ENCODE measurements at places on chromosomes 16 and 17. TPM values are rescaled to one million over a fixed set of nuclear protein-coding genes. Genes with fewer than 3 reads are reported as not detected.

DNA sequence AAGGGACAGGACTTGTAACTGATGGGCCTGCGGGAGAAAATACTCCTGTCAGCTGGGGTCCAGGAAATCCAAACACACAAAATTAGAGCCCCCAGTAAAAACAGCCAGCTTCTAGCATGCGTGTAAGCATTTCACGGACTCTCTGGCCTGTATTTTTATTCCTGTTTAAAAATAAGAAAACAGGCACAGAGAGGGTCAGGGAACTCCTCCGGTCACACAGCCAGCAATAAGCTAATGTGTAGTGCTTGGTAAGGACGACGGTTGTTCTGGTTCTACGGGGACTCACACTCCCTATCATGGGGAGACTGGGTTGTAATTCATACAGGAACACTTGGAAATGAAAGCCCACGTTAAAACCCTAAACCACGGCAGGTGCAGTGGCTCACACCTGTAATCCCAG lies 1.5 kb upstream of the TCF25 start:
- no peak for DNase-seq

Gene NOG
- 0.84 TPM for total RNA-seq

GRCh38 chr17:49822829-49823228 lies 25.0 kb downstream of the TAC4 start:
- no peak for DNase-seq

Gene C16orf74
- total RNA-seq: not detected

GRCh38 chr16:65373097-65373496 lies 251.2 kb upstream of the CDH11 start:
- DNase-seq: no peak

DNA sequence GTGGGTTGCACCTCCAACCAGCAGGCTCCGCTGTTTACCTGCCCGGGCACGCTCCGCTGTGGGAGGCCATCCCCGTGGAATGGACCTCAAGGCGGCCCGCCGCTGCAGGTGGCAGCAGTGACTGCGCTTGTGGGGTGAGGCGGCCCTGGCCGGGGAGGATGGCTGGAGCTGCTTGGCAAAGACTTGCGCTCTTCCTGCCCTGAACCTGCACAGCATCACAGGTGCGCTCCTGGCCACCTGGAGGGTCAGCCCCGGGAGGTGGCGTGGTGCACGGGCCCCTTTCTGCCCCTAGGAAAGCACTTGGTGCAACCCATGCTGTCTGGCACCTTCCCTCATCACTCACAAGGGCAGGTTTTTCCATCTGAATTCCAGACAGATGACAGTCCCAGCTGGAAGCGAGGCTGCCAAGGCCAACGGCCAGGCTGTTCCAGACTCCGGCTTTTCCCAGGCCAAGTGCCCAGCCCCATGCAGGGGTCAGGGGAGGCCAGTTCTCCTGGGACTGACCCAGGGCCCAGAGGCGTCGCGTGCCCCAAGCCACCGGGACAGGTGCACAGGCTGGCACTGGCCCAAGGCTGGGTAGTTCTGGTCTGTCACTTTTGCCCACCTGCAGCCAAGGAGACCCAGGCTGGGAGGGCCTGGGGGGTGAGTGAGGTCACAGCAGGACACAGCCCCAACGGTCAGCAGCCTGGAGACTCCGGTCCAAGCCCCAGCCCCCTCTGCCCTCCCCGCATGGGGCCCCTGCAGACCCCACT lies 13.3 kb downstream of the UTS2R start:
- peak; percentile 79 for DNase-seq

Measured in aorta (tissue), 5 donors.